ENCODE measurements at places on chromosomes 4 and X.

GRCh38 chr4:38846015-38846414 lies 10.6 kb downstream of the TLR6 start:
- DNase-seq: no peak

- DNase-seq: no peak
Observed at GRCh38 chr4:48403358-48403757, 62.0 kb downstream of the SLAIN2 start.

- DNase-seq: no peak
Observed at GRCh38 chr4:7020290-7020689, 22.9 kb upstream of the TADA2B start.

GRCh38 chrX:114626323-114626722 lies 42.4 kb downstream of the HTR2C start:
- no peak for DNase-seq

DNA sequence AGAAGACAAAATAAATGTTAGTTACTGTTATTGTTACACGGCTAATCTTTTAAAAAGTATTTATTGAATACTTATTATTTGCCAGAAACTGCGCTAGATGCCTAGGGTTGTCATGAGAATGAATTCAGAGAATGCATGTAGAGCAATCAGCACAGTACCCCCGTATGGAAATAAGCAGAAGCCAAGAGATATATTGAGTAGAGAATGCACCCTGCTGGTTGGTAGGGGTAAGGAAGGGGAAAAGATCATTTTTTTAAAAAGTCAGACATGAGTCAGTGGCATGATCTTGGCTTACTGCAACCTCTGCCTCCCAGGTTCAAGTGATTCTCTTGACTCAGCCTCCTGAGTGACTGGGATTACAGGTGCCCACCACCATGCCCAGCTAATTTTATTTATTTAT lies 13.1 kb upstream of the DRP2 start:
- DNase-seq: no peak

DNA sequence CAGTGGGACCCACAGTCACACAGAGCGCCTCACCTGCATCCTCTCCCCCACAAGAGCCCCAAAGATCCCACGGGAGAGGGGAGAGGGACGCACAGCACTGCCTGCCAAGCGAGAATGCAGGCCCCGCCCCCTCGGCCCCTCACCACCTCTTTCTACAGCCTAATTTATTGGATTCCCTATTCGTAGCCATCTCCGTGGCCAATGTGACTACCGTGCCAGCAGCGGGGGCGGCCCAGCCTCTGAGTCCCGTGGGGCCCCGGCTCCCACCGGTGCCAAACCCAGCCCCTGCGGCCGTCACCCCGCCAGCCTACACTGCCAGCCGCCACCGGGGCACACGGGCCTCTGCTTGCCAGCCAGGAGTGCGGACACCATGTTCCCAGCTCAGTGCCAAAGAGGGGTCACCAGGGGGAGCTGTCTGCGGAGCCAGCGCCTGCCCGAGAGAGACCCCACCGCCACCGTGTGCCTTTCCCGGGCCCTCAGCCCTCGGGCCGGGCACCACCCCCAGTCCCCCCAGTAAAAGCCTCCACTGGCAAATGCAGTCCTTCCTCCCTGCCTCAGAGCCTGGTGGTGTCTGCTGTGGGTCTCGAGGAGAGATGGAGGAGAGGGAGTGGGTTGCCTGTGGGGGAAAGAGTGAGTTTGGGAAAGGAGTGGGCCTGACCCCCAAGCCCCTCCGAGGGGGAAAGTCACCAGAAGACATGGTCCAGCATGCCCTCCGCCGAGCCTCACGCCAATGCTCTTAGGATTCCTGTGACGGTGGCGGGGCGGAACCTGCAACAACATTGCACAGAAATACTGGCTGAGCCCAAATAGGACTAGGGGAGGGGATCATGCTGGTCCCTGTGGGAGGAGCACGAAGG lies 19.6 kb upstream of the PLXNB3 start:
- DNase-seq: no peak

DNA sequence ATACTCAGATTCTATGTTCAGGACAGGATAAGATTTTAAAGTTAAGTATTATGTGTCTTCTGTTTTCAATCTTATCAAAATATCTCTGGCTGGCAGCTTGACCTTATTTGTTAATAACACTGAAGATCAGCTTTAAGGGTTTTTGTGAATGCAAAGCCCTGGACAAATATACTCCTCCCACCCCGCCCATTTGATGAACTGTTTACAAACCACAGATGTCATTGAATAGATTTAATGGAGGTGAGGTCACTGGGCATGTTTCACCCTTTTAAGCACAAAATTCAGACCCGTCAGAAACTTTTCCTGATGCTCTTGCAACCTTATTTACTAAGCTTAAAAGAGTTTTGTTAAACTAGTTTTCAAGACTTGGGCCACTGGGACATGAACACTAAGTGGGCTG lies 10.1 kb upstream of the CXCL8 start:
- no peak for DNase-seq

GRCh38 chrX:155148724-155149537 lies 67.3 kb upstream of the VBP1 start:
- no peak for DNase-seq

DNA sequence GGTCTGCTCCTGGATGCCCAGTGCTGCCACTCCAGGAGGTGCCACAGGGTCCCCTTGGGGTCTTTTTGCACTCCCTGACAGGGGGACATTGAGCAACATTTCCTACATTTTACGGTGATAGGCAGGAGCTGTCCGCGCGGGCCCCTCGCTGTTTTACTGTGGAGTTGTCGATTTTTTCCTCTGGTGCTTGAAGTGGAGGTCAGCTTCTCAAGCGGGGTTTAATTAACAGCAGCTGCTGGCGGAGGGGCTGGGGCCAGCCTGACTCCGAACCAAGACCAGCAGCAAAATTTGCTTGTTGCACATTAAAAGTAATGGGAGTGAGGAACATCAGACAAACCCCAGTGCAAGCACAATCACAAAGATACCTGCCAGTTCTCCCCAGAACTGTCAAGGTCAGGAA lies 13.2 kb upstream of the SH3TC1 start:
- DNase-seq: no peak

DNA sequence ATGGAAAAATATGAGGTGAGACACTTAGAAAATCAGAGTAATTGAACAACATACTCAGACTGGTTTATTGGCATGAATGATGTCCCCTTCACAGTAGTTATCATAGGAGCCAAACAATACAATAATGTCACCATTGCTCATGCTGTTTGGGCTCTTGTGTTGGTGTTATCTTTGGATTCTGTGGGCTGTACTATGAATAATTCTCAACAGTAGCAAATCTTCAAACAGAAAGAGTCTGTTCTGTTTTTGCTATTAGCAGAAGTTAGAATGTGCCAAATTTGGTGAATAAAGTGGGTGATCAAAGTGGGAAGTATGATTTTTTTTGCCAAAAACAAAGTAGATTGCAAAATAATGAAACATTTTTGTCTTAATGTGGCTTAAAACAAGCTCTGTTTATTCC lies 58.3 kb downstream of the GRID2 start:
- no peak for DNase-seq

All from hippocampal formation (tissue), 2 donors.